KG1 (cell line): ENCODE measurements at places on chromosomes 3 and 15.
A peak's percentile ranks its signal among the peaks of the same experiment; 100 is the strongest.

- DNase-seq = no peak
Measured at GRCh38 chr3:72129501-72130094, 344.6 kb upstream of the PROK2 start.

DNA sequence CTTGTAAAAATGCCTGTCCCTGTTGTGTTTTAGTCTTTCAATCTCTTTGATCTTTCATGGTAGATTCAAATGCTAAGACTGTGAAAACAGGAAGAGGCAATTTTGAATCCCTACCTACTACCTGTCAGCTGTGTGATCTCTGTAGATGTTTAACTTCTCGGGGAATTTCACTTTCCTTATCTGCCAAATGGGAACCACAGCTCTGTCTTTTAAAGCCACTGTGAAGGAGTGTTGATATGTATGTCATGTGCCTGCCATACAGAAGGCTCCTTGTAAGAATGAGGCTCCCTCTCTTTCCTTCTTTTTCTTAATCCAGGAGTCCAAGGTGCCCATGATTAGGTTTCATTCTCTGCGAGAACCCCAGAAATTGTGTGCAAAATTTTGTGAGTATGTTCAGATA lies 139.6 kb upstream of the ADAMTS9 start:
- DNase-seq = no peak

DNA sequence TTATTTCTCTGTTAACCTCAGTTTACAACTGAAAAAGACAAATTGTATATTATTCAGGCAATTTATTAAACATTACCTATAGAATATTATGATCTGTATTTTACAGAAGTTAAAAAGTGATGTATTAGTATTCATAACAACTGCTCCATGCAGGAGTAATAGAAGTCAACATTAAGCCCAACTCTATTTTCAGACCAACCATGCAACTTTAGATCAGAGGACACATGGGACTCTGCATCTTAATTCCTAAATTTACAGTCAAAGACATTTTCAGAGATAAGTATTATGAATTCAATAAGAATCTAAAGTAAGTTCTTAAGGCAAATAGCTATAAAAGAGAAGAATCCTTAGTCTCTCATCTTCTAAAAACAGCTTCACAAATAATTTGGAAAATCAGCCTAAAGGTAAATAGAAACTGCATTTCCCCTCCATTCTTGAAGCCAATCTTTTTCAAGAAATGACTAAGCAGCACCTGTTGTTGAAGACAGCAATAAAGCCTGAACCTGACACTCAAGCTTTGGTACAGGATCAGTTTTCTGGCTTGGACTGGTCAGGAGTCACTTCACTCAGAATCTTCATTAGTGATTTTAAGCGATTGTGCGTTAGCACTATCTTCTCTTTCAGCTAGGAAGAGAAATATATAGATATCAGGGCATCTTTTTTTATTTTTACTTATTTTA lies 23.0 kb downstream of the OIP5 start:
- DNase-seq = no peak

DNA sequence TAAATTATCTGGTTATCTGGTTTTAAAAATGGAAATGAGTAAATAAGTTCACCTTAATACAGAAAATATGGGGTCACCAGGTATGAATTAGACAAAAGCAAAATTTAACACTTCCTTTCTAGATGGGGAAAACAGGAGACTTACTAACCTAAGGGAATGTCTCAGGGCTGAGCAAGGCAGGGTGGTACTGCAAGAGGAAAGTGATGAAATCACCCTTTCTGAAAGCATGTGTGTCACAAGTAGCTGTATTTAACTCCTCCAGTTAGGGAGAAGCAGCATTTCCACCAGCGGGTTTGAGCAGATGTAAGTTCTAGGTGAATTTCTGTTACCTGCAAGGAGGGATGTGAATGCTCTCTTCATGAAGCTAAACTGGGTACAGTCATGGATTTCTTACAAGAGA lies 629.1 kb downstream of the MECOM start:
- DNase-seq = no peak

DNA sequence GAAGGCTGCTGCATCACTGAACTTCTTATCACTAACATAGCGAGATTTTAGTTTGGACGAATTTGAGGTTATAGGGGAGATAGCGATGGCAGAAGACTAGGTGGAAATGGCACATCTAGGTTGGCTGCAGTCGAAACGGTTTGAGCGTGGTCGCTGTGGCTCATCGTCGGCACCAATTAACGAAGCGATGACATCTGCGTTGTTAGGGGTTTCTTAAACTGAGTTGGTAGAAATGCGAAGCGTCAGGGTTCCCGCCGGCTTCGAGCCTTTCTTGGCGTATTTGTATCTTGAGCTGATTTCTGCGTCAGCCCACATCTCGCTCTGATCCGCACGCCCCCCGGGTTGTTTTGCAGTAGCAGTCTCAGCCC lies 319 bp downstream of the LNP1 start:
- DNase-seq = no peak

- no peak for DNase-seq
Measured at GRCh38 chr3:113092746-113093145, 102.0 kb downstream of the GTPBP8 start.

DNA sequence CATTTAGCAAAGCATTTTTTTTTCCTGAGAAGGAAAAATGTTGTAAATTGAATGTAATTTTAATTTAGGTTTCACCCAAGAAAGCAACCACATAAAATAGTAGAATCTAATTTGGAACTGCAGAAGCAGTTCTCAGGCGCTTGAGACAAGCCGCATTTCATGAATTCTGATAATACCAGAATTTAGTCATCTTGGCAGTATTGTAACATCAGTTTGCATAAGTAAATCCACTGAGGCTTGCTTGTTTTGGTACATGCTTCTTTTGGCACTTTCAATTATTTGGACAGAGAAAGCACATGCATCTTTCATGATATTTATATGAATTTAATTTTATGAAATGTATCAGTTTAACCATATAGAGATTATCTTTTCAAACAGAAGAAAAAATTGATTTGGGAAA lies 389.7 kb upstream of the ROBO1 start:
- DNase-seq = no peak

DNA sequence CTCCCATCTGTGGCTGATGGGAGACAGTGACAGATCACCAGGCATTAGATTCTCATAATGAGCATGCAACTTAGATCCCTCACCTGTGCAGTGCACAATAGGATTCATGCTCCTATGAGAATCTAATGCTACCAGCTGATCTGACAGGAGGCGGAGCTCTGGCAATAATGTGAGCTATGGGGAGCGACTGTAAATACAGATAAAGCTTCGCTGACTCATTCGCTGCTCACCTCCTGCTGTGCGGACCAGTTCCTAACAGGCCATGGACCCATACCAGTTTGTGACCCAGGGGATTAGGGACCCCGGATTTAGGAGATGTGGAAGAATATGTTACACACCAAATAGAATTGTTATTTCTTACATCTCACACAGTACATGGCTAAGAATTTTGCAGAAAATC lies 6.7 kb downstream of the ARGFX start:
- DNase-seq = no peak

DNA sequence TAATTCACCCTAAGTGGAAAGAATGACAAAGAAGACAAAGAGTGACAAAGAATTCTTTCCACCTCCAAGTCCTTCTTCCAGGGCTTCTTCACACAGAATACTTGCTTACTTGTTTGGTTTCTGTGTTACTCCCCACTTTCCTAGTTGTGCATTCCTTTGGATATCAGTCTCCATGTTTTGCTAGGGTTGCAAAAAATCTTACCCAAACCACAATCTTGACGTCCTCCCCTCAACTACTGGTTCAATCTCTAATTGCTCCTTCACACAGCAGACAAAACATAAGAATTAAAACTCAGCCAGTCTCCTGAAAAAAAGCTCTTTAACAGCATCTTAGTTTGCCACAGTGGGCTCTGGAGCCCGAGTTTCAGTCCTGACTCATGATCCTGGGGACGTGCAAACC lies 297.6 kb upstream of the CHRNA7 start:
- no peak for DNase-seq

DNA sequence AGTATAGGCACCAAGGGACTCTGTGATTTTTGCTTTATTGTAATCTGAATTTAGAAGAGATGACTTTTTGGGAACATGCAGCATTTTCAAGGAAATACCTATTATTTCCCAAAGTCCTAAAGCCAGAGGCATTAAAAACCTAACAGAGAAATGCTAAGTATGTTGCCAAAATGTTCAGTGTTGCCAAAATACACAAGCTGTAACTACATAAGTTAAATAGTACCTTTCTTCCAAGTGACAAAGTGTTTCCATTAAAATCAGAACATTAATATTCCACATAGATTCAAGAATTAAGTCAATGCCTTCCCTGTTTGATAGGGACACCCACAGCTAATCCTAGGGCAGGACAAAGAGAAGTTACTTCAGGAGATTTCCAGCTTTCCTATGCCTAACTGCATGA lies 42.0 kb downstream of the MKRN2 start:
- no peak for DNase-seq

DNA sequence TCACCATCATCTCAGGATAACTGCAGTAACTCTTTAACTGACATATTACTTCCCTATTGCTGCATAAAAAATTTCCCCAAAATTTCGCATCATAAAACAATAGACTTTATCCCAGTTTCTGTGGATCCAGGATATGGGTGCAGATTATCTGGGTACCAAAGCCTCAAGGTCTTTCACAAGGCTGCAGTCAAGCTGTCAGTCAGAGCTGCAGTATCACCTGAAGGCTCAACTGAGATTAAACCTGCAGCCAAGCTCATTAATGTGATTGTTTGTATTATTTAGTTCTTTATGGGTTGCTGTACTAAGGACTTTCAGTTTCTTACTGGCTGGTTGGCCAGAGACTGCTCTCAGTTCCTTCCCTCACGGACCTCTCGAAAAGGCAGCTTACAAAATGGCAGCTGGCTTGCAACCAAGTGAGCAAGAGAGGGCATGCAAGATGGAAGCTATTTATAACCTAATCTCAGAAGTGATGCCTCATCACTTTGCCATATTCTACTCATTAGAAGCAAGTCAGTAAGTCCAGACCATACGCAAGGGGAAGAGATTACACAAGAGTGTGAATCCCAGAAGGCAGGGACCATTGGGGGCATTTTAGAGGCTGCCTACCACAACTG lies 54.9 kb downstream of the DCUN1D1 start:
- DNase-seq = no peak

DNA sequence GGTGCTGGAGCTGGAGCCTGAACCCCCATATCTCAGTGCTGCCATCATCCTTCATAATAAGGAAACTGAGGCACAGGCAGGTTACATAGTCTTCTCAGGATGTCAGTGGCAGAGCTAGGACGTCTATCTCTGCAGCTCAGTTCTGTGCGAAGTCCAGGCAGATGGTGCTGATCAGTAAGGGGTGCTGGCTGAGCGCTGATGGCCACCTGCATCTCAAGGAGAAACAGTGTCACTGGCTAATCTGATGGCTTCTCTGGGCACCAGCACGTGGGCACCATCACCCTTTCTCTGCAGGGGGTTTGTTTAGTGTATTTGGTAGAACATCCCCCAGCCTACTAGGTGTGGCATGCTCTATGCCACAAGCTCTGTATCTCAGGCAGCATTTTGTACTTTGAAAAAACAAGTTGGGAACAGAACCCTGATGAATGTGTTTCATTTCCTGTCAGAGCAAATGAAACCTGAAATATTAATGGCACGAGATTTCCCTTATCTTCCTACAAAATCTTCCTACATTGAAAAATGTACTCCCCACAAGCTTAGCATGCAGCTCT lies 35.1 kb downstream of the APBA2 start:
- DNase-seq = no peak

DNA sequence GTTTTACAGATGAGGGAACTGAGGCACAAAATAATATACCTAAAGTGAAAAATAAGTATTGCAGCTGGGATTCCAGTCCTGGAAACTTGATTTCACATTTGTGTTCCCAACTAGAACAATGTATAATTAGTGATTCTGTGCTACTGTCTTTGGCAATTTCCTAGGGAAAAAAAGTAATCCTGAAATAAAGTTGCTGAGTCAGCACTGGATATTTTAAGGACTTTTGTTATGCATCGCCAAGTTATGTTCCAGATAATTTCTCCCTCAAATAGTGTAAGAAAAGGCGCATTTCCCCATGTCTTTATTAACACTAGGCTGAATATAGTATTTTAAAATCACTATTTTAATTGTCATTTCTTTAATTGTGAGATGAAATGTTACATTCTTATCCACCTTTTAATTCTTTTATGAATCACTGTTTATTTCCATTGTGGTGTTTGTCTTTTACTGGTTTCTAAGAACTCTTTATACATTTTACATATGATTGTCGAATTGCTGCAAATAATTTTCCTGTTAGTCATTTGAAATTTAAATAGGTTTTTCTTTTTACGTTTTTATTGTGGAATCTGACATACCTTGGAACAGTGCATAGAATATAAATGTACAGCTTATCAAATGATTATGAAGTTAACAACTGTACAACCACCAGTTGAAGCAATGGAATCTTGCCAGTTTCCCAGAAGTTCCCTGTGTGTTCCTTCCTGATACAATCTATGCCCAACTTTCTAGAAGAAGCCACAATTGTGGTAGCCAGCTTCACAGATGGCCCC lies 56.6 kb downstream of the SH3GL3 start:
- no peak for DNase-seq

- DNase-seq = no peak
Measured at GRCh38 chr15:78335985-78336384, 4.2 kb upstream of the CRABP1 start.

GRCh38 chr3:143989461-143989860 lies 17.8 kb downstream of the DIPK2A start:
- no peak for DNase-seq

DNA sequence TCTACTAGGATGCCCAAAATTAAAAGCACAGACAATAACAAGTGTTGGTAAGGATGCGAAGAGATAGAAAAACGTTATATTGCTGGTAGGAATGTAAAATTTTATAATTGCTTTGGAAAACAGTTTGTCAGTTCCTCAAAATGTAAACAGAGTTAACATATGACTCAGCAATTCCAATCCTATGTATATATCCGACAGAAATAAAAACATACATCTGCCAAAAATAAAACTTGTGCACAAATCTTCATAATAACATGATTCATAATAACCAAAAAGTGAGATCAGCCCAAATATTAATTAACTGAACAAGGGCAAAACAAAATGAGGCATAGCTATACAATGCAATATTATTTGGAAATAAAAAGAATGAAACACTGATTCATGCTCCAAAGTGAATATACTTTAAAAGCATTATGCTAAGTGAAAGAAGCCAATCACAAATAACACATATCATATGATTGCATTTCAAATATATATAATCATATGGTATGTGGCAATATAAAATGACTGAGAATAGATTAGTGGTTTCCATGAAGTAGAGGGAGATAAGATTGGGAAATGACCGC lies 609.3 kb downstream of the IGSF11 start:
- DNase-seq = no peak

GRCh38 chr15:64443747-64444621 lies 16.4 kb upstream of the ZNF609 start:
- DNase-seq = peak; percentile 41

GRCh38 chr15:36961956-36962355 lies 138.4 kb downstream of the MEIS2 start:
- DNase-seq = no peak

DNA sequence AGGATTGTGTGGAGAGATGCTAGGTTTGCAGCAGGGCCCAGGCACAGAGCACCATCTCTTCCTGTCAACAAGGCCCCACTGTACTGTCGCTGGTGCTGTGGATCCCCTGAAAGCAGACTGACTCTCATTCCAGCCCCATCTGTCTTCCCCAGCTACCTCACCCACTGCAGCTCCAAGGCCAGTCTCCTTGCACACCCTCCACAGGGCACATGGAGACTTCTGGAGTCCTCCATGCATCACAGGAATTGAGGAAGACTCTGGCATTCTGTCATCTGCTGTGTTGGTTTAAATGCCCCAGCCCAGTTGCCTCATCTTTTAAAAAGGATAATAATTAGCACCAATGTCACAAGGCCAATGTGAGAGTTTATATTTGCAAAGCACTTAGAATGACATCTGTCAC lies 301.2 kb downstream of the RPLP1 start:
- no peak for DNase-seq
